ENCODE measurements at places on chromosomes 1 and 21.

- no peak for DNase-seq
Measured at GRCh38 chr1:183093786-183094298, 70.6 kb downstream of the LAMC1 start.

DNA sequence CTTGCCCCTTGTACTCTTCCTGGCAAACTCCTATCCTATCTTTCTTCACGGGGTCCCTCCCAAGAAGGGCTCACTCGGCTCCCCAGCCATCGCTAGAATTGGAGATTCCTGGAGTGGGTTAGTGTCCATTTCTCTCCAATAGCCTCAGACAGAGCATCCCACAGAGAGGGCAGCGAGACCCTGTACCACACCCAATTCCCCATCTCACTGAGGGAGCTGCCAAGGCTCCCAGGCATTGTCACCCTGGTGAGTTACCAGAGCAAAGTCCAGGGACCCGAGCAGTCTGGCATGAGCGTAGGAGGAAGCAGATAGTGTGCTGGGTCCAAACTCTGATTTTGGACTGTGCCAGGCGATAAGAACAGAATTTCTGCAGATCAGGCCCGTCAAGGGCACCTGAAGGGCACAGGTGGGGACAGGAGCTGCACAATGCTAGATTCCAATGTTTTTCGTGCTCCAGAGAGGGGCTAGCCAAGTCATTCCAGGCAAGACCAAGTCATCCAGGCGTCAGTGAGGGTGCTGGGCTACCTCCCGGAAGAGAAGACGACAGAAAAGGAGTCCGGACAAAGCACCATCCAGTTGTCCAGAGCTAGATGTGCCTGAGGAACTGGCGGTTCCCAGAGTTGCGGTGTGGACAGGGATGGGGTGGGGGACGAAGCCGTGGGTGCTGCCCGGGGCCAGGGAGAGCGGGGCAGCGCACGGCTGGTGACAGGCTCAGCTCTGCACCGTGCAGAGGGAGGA is 15.3 kb downstream of the AKR7A3 start:
- DNase-seq = no peak

GRCh38 chr1:181318022-181318857 is 165.1 kb upstream of the CACNA1E start:
- DNase-seq = no peak

- no peak for DNase-seq
Measured at GRCh38 chr21:46220847-46221246, 7.7 kb downstream of the LSS start.

GRCh38 chr1:3693321-3693720 is 41.0 kb downstream of the TP73 start:
- no peak for DNase-seq

- no peak for DNase-seq
Measured at GRCh38 chr1:151811181-151811580, 6.0 kb upstream of the LINGO4 start.

DNA sequence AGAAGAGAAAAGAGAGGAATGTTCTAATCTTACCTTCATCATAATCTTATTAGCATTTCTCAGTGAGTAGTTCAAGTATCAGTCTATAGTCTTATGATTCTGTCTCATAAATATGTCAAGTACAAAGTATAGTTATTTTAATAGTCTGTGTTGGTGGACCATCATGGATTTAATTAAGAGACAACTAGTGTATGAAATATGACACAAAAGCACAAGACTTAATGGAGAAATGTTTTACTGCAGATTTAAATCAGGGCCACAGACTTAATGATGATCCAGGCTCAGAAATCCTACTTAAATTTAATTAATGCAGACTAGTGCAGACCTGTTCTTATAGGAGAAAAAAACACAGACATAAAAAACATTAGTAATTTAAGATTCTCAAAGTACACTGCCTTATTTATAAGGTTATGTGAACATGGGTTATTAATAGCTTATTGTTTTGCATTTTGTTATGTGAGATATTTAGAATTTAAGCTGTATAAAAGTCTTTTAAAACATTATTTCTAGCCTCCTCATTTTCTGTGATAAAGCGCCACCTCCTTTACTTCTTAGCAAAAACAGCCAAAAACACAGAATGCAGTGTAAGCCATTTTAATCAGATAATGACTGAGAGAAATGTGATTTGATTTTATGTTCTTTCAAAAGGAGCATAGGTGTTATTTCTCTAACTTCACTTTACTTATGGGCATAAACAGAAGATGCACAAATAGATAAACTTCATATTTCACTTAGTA is 255.0 kb upstream of the SNX7 start:
- DNase-seq = no peak

GRCh38 chr1:92599184-92599583 is 112.5 kb upstream of the GFI1 start:
- DNase-seq = no peak

DNA sequence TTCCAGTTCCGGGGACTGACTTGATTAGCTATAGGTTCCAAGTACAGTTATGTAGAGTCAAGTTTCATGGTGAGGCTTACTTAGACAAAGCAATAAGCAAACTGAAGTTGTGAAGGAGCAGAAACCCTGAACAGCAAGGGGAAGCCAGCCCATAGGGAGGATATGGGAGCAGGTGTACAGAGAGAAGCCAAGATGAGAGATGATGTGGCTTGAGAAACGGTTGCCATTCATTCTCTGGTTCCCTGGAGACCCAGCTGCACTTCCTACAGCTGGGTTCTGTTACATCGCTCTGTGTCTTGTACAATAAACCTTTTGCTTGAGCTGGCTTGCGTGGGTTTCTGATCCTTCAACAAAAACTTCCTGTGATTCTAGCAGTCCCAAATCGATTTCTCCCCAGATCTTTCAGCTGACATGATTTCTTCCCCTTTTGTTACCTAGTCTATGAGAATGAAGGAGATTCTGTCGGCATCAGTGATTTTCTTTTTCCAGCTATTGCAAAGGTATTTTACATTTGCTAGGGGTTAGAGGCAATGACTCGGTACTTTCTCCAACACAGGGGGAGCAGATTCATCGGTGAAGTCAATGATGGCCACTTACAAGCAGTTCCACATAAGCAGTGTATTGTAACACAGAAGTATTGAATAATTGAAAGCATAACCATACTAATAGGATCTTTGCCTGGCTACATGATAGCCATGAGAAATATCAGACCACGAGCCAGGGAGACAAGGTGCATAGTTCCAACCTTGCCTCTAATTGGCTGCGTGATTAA is 67.3 kb downstream of the URB2 start:
- DNase-seq = no peak

DNA sequence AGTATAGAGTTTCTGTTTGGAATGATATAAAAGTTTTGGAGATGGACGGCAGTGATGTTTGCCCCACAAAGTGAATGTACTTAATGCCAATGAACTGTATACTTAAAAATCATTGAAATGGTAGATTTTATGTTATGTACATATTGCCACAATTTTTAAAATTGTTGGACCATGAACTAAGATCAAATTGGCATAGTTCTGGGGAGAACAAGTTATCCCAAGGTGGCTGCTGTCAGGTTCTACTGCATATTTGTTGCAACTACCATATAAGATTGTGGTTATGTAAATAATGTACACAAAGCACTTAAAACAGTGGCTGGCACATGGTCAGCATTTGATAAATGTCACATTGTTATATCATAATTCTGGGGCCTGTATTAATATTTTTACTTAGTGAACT is 466.4 kb downstream of the SIPA1L2 start:
- DNase-seq = no peak

GRCh38 chr1:54500107-54500431 is 48.0 kb upstream of the ACOT11 start:
- no peak for DNase-seq

- DNase-seq = no peak
Measured at GRCh38 chr1:54323324-54323739, 82.9 kb downstream of the SSBP3 start.
